NCI-H510A treated with DMSO at 0.1 percent for 48 hours (cell line): ENCODE measurements at places on chromosomes 16 and 17.

- peak; percentile 92 for DNase-seq
Measured at GRCh38 chr16:23595951-23596720, at the start of gene NDUFAB1. TSS of gene NDUFAB1 (minus strand) at chr16:23596316. CDS start at chr16:23596290, 26 bp downstream.

DNA sequence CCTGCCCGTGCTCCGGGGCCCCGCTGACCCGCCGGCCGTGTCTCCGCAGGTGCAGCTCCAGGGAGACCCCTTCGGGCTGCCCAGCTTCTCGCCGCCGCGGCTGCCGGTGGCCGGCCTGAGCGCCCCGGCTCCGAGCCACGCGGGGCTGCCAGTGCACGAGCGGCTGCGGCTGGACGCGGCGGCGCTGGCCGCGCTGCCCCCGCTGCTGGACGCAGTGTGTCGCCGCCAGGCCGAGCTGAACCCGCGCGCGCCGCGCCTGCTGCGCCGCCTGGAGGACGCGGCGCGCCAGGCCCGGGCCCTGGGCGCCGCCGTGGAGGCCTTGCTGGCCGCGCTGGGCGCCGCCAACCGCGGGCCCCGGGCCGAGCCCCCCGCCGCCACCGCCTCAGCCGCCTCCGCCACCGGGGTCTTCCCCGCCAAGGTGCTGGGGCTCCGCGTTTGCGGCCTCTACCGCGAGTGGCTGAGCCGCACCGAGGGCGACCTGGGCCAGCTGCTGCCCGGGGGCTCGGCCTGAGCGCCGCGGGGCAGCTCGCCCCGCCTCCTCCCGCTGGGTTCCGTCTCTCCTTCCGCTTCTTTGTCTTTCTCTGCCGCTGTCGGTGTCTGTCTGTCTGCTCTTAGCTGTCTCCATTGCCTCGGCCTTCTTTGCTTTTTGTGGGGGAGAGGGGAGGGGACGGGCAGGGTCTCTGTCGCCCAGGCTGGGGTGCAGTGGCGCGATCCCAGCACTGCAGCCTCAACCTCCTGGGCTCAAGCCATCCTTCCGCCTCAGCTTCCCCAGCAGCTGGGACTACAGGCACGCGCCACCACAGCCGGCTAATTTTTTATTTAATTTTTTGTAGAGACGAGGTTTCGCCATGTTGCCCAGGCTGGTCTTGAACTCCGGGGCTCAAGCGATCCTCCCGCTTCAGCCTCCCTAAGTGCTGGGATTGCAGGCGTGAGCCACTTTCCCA, 5.9 kb downstream of the CTF1 start:
- peak; percentile 68 for DNase-seq

DNA sequence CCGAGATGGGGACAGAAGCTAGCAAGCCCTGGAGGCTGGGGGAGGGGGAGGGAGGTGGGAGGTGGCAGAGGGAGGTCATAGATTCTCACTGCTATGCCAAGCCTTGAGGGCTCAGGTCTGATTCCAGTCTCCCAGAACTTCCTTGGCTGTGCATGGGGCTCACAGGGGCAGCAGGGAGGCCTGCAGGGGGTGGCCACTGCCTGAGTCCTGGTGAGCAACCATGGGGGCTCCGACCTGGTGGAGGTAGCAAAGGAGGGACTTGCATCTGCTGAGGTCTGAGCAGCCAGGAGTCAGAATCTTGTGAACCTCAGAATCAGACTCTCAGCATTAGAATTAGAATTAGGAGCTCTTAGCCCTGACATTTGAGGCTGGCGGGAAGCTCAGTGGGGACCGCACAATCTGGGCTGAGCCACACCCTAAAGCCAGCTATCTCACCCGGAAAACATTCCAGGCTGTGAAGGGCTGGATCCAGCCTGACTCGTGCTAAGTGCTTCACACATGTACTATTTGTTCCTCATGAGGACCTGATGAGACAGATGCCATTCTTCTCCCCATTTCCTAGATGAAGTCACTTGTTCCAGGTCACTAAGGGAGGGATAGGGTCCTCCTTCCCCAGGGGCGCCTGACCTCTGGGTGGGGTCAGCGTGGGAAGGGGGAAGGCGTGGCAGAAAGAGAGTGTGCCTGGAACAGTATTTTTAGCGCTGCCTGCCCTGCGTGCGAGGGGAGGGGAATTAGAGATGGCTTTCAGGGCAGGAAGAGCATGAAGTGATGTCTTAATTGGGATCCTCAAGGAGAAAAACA, 17.3 kb upstream of the KCNJ12 start:
- DNase-seq: no peak

GRCh38 chr16:52563767-52564611, 17.0 kb upstream of the TOX3 start:
- peak; percentile 58 for DNase-seq

DNA sequence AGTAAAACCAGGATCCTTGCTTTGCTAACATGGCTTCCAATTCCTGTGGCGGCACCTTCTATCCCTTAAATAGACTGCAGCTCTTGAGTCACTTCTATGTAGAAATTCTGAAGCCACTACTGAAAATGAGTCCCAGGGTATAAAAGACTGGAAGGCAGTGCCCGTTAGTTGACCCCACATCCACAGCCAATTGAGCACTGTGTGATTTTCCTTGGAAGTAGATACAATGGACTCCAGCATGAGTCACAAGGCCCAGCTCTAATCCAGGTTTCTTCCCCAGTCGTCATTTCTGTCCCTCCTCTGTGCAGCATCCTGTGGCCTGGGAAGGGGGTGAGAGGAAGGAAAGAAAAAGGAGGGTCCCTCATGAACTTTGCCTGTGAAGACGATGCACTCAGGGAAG, 69.5 kb downstream of the HLF start:
- DNase-seq: no peak

DNA sequence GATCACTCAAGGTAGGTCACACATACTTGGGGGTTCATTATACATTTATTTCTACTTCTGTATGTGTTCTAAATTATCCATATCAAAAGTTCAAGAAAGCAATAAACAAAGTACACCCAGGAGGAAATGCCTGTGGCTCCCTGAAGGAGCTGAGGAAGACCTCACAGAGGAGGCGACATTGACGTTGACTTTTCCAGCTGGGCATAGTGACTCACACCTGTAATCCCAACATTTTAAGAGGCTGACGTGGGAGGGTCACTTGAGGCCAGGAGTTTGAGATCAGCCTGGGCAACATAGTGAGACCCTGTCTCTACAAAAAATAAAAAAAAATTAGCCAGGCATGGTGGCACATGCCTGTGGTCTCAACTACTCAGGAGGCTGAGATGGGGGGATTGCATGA, 16.3 kb downstream of the ITGAD start:
- DNase-seq: no peak

GRCh38 chr17:68957944-68958343, 2.8 kb upstream of the ABCA8 start:
- DNase-seq: no peak

DNA sequence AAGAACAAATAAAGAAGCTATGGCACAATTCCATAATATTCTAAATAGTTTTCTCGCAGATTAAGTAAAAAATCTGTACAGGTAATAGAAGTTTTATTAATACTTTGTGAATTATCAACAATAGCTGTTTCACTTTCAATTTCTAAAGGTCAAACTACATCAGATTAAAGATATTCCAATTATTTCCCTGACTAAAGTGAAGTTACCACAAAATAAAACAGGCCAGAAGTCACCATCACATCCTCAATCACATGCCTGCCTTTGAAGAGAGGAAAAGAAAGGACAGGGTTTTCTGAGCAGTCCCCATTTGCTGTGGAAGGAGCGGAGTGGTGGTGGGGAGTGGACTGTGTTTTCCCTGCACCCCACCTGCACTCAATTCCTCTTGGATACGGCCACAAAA, 11.1 kb downstream of the ITFG1 start:
- no peak for DNase-seq

DNA sequence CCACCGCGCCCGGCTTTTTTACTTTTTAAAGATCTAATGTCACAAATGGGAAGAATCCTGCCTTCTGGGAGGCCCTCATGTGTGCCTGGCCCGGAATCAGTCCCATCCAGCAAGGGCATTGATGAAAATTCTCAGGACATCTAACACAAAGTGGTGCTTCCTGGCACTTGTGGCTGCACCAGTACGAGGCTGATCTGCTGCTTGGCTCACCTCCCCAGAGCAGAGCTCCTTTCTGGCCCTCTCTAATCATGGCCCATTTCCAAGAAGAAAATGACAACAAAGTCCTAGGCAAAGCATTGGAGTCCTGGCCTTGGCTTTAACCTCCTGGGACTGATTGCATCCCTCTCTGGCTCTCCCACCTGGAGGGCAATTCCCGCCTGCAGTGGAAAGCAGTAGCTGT, 50.7 kb upstream of the SIAH1 start:
- DNase-seq: no peak

DNA sequence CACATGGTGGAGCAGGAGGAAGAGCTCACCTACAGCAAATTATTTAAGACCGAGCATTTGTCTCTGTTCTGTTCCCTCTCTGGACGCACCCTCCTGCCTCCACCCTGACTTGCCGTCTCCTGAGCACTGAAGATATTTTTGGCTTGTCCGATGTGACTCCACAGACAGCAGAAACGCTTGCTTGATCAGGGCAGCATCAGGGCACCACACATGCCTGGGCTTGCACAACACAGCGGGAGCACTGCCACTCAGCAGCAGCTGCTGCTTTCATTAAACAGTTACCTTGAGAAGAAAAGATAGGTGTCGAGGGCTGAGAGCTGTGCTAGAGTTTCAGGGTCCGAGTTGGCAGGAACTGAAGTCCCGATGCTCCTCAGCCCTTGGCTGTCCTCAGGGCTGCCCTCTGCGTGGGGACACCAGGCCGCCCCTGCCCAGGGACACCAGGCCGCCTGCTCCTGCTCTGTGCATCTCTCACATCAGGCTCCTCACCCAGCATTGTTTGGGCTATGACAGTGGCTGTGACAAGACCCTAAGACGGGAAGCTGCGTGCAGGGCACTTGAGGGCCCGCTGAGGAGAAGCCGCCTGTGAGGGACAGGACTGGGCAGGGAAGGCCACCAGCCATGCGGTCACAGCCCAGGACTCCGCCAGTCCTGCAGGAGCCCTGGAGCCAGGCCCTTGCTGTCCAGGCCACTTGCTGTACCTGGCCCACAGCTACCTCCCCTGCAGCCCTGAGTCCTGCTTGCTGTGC, 21.3 kb upstream of the CDH15 start:
- peak; percentile 75 for DNase-seq

GRCh38 chr17:45258981-45259380, 2.9 kb downstream of the SPATA32 start:
- DNase-seq: no peak

- no peak for DNase-seq
Measured at GRCh38 chr16:84821179-84821578, 1.4 kb downstream of the CRISPLD2 start.

DNA sequence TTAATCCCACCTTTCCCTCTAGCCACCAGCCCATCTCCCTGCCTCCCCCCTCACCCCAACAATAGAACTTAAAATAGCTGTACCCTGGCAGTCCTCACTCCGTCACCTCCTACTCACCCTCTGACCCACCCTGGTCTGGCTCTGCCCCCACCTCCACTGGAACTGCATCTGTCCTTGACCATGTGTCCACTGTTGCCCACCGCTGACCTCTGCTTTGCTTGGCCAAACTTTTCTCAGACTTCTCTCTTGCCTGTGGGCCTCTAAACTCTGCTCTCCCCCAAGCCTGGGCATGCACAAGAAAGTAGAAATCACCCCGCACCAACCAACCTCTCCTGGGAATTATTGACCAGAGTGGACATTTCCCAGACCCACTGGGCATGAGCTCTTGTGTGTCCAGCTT, 169.8 kb downstream of the WSCD1 start:
- DNase-seq: no peak

GRCh38 chr16:11092788-11093571, 148.6 kb downstream of the CLEC16A start:
- DNase-seq: no peak

DNA sequence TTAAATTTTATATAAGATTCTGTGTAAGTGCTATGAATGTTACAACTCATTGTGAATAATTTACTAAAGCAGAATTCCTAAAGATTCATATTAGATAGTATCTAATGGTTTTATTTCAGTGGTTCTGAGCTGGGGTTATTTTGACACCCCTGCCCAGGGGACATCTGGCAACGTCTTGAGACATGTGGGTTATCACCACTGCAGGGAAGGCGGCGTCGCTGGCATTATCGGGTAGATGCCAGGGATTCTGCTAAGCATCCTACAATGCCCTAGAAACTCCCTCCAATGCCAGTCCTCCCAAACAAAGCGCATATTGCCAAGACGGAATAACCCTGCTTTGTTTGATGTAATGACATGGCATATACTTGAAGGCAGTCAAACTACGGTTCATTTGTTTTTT, 372.3 kb upstream of the ZFHX3 start:
- no peak for DNase-seq

DNA sequence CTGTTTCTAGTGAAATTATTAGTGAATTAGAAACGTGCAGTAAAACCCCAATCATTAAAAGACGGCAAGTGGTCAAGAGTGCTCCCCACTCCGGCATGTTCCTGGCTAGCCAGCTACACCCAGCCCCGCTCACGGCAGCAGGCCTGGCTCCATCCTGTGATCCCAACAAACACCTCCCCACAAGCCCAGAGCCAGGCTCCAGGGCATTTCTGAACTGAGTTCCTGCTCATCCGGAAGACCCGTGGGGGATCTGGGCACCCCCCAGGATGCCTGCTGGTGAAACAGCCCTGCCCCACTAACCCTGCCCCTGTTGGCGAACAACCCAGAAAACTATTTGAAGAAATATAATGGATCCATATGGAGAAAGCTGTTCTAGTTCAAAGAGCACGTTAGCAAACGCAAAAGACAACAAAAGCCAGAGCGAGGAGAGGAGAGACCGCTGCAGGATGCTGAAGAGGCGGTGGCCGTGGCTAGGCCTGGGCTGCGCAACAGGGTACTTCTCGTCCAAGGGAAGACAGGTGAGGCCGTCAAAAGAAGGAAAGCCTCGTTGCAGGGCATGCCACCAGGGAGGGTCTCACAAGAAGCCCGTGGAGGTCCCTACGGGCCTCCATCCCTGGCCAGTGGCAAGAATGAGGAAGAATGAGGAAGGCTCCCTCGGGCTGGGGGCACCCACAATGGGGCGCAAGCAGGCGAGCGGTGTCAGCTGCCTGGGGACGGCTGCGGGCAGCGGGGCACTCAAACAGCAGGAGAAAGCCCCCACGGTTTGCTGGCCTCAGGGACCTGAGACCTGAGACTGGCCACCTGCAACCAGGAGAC, 19.2 kb downstream of the SLC16A3 start:
- DNase-seq: no peak

GRCh38 chr17:19755392-19755791, 7.3 kb upstream of the ALDH3A1 start:
- DNase-seq: no peak

GRCh38 chr17:58411408-58411894, 5.9 kb downstream of the RNF43 start:
- no peak for DNase-seq

DNA sequence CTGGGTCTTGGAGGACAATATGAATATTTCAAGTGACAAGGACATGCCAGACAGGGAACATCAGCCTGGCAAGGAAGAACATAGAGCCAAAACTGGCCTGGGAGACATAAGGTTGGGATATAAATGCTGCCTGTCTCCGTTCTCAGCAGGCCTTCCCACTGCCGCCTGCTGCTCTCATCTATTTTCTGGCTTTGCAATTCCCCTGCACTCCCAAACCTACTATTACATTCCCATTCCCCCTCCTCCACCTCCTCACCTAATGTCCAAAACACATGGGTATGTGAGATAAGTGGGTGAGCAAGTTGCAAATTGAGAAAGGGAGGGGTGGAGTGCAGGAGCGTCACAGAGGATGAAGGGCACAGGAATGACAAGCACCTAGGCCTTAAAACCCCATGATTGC, 244.3 kb upstream of the CDH8 start:
- DNase-seq: no peak
